ENCODE measurements at places on chromosomes 2 and 18.

GRCh38 chr2:106736221-106736620 is 149.7 kb downstream of the ST6GAL2 start:
- DNase-seq = no peak

GRCh38 chr2:126902859-126903258 is 4.2 kb downstream of the TEX51 start:
- no peak for DNase-seq

GRCh38 chr18:74198453-74198852 is 50.1 kb downstream of the TIMM21 start:
- no peak for DNase-seq

DNA sequence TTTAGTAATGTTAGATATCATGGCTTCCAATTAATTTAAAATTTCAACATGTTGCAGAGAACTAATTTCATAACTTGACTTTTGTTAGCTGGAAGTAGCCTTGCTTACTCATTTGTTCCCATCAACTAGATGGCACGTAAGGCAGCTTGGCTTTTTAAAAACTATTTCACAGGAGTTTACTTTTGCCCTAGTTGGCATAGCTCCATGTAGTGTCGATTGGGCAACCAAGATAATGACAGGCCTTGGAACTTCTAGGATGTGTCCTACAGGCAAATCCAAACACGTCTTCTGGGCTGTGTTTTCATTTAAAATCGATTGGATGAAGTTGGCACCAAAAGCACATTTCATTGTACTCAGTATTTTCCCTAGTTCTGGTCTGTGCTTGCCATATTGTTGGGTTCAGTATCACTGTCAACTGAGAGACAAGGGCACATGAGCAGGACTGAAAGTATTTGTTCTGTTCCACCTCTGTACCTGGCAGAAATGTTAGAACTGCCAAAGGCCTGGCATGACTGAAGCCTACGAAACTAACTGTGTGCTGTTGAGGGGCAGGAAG is 29.4 kb downstream of the HADHB start:
- no peak for DNase-seq

DNA sequence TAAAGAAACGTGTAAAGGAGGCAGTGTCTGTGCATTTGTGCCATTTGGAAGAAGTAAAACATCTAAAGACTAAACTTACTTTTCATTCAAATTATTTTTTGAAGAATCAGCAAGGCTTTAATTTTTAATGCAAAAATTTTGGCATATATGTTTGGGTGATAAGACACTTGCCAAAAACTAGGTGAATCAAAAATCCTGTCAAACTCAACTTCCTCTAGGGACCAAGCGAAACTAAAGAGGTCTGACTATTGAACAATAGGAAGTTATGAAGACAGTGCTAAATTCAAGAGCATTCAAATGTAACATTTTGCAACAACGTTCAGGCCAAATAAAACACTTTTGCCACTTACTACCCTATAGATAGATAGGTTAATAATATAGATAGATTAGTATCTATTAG is 306.1 kb downstream of the NOL4 start:
- DNase-seq = no peak

DNA sequence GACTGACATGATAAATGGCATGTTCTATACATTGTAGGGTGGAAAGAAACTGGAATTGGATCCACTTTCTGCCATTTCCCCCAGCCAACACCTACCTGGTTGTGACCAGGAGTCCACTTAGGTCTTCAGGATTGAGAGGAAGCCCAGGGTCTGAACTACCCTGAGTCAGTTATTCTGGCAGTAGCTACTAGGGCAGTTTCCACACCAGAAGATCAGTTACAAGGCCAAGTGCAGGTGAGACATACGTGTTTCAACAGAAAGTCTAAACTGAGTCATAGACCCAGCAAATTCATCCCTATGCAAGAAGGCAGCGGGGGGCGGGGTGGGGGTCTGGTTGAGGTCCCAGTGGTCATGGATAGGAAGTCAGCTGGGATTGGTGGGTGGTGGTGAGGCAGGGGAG is 21.9 kb downstream of the ANTXR1 start:
- no peak for DNase-seq

- DNase-seq = no peak
These were observed 256.9 kb downstream of the DCC start for GRCh38 chr18:52596748-52597435.

GRCh38 chr18:2480536-2480935 is 90.8 kb downstream of the METTL4 start:
- no peak for DNase-seq

DNA sequence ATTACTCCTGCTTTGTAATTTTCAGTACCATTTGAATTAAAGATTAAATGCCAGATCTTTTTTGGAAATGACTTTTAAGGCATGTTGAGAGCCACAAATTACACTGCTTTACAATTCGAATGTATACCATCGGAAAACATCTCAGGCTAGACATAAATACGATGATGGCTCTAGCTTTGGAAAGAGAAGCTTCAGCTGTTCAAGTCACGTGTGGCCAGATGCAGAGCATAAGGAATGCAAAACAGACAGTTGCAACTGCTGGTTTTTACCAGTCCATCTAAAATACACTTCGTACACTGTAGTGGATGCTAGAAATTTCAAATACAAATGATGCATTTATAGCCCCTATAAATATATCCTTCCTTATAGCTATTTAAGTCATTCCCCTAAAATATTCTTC is 8.0 kb downstream of the ZNF516 start:
- DNase-seq = no peak

- no peak for DNase-seq
These were observed 160.2 kb downstream of the HNMT start for GRCh38 chr2:138124521-138124920.

GRCh38 chr18:56035546-56035945 is 447.6 kb upstream of the TCF4 start:
- no peak for DNase-seq

GRCh38 chr2:99824758-99825157 is 317.6 kb downstream of the AFF3 start:
- no peak for DNase-seq

DNA sequence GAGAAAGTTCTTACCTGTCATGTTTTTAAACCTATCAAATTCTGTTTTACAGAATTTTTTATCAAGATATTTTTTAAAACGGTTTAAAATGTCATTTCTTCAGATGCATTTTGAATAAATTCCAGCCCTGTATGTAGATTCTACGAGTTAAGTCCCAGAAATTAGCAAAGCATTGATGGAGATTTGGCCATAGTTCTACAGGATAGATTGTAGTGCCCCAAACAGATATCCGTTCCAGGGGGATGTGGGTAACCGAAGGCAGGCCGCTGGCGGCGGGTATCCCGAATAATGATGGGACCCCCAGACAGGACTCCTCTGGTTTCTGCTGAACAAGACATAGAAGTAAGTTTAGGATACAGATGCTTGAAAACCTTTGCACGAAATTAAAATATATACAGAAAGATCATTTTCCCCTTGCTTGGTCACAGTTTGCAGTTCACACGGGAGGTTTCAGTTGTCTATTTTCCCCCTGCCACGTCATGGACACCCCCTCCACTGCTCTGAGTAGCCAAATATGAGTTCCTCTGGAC is 755 bp downstream of the NOL4 start:
- no peak for DNase-seq

DNA sequence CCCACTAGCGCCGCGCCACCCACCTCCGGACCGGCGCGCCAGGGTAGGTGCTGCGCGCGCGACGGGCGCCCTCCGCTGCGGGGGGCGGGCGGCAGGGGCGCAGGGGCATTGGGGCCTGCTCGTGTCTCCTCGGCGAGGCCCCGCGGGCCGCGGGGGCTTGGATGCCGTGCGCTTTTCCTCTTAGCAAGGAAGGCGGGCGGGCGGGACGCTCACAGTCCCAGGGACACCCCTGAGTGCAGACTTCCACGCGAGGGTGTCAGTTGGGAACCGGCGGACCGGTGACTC is 748 bp downstream of the TWIST2 start:
- DNase-seq = no peak

DNA sequence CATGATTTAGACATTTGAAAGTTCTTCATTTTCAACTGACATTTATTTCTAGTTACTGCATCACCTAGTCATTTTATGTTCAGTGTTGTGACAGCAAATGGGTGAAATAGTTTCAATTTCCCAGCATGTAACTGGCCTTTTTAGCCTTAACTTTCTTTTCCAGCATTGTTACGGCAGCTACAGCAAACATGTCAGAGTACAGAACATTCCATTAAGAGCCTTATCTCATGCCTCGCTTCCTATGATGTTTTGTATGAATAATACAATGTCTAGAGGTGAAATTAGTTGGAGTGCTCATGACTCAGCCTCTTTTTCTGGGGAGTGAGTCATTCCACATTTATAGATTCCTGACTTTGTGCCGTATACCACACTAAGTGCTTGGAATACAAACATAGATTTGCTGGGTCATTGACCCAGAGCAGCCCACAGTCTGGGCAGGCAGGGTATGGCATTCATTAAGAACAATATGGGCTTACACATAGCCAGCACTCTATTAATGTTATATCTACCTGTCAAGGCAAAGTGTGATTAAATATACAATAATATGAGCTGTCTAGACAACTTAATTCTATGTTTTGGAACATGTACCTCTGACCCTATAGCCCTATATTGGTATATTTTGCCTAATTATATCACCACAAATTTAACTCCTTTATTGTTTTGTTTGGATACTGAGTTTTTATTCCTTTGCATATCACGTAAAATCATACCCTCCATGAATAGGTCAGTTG is 72.2 kb downstream of the MAP2 start:
- no peak for DNase-seq

DNA sequence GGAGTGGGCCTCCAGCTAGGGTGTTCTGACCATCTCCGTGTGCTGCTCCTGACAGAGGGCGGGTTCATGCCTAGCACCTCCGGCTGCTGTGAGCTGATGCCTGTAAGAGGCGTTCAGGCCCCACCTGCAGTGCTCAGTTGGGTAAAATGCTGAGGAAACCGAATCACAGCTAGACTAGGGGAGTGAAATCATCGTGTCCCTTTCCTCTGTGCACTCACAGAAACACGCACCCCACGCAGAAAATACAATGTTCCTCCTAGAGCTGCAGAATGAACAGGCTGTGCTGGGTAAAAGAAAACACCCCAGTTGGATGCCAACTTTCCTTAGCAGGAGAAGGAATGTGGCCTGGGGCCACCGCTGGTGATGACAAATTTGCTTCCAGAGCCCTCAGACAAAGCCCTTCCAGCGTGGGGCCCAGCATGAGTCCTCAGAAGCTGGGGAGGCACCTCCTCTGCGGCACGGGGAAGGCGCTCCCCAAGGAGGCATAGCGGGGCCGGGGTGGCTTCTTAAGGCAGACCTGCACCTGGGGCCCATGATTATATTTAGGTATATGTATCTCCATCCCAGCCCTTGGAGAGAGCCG is 16.3 kb upstream of the ARHGEF4 start:
- no peak for DNase-seq

GRCh38 chr18:26648509-26649192 is 100.3 kb upstream of the KCTD1 start:
- no peak for DNase-seq

DNA sequence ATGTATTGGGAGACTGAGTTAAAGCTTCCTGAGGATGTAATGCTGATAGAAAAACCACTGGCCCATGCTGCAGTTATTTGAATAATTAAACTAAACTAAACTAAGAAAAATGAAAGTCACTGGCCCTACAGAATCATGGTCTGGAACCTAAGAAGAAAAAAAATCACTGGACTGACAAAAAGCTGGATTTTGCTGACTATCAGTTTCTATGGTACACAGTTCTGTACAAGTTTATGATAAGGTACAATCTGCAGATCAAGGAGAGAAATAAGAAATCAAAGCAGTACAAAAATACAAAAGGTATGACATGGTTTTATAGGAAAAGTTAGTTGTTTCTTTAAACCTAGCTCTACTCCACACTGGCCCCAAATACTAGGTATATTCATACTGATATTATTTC is 15.6 kb downstream of the PPP4R3B start:
- DNase-seq = no peak

DNA sequence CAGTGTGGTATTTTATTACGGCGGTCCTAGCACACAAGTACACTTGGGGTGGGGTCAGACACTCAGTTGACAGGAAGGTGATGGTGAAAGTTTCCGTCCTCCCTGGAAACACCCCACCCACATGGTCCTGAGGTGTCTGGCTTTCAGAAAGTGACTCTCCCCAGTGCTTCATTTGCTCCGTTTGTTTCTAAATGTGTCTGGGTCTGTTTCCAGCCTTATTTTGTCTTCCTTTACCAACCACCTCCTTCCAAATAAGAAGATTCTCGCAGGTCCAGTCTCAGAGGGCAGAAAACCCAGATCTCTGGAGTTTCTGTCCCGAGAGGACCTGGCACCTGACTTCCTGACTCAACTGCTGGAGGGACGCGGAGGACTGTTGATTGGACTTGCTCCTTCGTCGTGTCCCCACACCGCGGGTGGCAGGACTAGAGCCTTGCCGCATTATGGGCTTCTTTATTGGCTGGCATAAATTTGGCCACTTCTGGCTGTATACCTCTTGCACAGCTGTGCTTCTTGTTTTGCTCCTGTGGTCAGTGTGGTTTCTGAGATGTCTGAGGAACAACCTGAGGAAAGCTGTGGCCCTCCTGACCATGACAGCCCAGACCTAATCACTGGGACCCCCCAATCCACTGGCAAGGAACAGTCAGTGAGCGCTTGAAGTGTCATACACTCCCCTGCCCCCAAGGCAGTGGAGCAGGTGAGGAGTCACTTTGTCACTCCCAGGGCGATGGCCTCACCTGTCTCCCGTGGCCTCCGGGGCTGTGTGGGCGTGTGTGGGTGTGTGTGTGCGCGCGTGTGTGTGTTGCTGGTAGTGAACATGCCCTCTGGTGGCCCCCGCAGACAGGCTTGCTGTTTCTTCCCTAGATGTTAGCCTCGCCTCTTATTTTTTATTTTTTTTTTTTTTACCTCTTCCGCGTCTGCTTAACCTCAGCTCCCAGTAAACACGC is 45.6 kb downstream of the MEX3C start:
- DNase-seq = peak; percentile 30

- DNase-seq = no peak
These were observed 7.8 kb upstream of the NT5DC4 start for GRCh38 chr2:112712903-112713584.

DNA sequence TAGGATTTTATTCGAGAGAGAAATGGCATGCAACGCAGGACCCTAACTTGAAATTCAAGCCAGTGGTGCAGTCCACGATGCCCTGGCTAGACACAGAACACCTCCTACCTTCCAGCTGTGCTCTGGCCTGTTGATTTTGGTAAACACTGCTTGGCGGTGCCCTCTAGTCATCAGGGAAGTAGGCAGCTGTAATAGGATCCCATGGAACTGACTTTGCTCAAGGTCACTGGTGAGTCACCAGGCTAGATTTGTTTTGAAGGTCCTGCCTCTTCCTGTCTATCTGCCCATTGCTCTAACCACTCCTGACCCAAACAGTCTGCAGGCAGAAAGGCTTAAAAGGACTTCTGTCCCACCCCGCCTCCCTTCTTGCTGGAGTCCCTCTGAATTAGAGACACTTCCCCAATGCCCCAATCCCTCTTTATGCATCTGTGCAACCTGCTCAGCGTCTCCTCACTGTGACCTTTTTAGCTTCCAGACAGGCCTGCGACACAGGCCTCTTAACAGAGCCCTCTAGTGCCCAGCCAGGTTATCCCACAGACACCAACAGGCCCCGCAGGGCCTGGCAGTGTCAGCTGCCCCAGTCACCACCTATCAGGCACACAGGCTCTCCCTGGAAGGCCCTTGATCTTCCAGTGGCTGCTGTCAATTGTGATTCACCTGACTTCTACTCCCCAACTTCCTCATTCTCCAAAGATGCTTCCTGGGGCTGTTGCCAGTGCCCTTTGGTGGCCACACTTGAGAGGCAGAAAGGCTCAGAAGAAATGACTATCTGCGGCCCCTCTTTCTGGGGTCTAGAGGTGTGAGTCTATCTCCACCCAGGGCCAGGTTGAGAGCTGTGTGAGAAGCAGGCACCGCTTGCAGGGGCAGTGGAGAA is 5.2 kb downstream of the TMEM127 start:
- DNase-seq = no peak

GRCh38 chr2:201796478-201796865 is 9.9 kb upstream of the CDK15 start:
- no peak for DNase-seq

GRCh38 chr18:22174341-22175145 is 5.2 kb downstream of the GATA6 start:
- DNase-seq = no peak
